ENCODE measurements at places on chromosomes 2 and 18.

DNA sequence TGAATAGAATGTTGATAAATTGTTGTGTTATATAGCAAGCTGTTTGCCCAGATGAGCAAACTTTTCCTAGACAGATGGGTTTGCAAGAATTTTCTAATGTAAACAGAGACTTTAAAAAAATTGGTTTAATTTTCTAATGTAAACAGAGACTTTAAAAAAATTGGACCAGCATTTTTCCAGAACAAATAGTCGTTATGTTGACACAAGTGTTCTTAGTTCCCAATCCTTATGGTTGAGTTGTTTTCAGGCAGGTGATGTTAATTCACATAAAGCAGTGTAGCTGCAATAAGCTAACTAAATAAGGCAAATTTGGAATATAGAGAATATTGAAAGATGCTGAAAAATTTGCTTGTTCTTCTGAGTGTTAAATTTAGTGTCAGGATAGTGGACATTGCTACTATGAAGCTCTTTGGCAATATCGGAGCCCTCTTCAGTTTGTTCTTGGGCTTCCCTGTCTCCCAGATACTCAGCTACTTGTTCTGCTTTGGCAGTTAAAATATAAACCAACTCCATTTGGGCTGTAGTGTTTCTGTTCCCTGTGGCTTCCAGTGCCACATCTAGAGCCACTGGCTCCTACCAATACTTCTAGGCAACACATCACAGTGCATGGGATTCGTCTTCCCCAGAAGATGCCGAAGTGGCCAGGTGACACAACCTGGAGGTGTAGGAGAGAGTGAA lies 105.7 kb downstream of the DYNAP start:
- DNase-seq, result no peak

GRCh38 chr2:211270257-211270656 lies 713.9 kb downstream of the CPS1 start:
- no peak for DNase-seq

- DNase-seq, result no peak
Observed at GRCh38 chr2:187345338-187345737, 102.7 kb downstream of the CALCRL start.

GRCh38 chr18:10543277-10543676 lies 17.4 kb downstream of the NAPG start:
- no peak for DNase-seq

- DNase-seq, result no peak
Observed at GRCh38 chr2:8965216-8965969, 38.1 kb downstream of the MBOAT2 start.

GRCh38 chr2:170974304-170974993 lies 45.4 kb downstream of the GORASP2 start:
- no peak for DNase-seq

GRCh38 chr18:49751427-49752094 lies 61.8 kb downstream of the ACAA2 start:
- DNase-seq, result no peak

- no peak for DNase-seq
Observed at GRCh38 chr18:22800551-22800951, 132.6 kb upstream of the RBBP8 start.

GRCh38 chr2:15720561-15721307 lies 129.1 kb downstream of the DDX1 start:
- DNase-seq, result no peak

- DNase-seq, result no peak
Observed at GRCh38 chr2:211157856-211158463, 601.6 kb downstream of the CPS1 start.

- DNase-seq, result no peak
Observed at GRCh38 chr2:8489221-8489620, 192.6 kb upstream of the ID2 start.

DNA sequence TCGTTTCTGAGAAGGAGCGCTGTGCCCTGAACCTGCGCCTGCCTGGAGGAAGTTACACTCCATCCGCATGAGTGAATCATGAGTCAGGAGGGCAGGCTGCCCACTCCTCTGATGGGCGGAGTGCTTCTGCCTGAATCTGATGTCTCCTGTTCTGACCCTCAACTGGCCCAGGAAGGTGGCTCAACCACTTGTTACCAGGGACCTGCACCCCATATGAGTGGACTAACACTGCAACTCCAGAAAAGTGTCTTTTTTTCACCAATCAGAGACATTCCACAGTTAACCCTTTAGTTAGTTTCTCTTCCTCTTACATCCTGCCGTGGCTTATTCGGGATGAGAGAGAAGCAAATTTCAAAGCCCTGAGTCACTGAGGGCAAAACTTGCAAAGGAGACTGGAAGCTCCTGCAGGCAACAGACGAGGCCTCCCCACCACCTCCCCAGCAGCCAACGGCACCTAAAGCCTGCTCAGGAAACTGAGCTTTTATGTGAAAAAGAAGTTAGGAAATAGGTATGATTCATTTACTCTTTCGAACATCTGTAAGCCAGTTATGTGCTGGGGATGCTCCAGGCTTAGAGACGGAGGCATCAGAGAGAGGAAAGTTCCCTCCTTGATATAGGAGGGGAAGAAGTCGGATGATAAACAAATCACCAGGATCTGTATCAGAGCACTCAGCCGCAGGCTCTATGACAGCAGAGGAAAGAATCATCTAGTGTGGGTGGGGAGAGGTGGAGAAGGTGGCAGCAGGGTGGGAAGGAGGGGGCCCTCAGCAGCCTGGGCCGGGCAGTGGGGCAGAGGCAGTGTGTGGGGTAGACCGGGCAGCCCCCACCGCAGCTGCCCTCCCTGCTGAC lies 30.9 kb downstream of the MBP start:
- DNase-seq, result no peak

- no peak for DNase-seq
Observed at GRCh38 chr18:32425466-32425865, 45.2 kb downstream of the GAREM1 start.

All from DMS 273 treated with DMSO at 0.1 percent for 48 hours (cell line).